ENCODE measurements at places on chromosomes 5 and 9. TPM values are rescaled to one million over a fixed set of nuclear protein-coding genes. Genes with fewer than 3 reads are reported as not detected.

Gene LCN1
- polyA plus RNA-seq = not detected

Gene TAS2R1
- polyA plus RNA-seq = not detected

Gene HSPA4
- 68.3 TPM for polyA plus RNA-seq

Gene FBXW5
- polyA plus RNA-seq = 45.6 TPM

Gene FCN1
- 3.8 TPM for polyA plus RNA-seq

Gene EGFLAM
- 37.6 TPM for polyA plus RNA-seq

DNA sequence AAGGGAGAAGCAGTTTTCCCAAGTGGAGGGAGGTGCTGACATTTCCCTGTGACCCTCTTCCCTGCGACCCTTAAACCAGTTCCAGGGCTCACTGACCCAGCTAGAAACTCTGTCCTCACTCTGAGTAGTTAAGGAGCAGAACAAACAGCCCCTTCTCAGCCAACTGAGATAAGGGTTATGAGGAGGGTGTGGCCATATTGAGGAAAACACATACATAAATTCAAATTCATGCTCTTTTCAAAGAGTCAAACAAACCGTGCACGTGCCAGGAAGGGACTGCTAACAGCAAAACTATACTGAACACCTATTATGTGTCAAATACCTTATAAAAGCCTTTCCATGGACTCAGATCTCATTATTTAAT, 4.9 kb upstream of the AKNA start:
- DNase-seq = no peak

DNA sequence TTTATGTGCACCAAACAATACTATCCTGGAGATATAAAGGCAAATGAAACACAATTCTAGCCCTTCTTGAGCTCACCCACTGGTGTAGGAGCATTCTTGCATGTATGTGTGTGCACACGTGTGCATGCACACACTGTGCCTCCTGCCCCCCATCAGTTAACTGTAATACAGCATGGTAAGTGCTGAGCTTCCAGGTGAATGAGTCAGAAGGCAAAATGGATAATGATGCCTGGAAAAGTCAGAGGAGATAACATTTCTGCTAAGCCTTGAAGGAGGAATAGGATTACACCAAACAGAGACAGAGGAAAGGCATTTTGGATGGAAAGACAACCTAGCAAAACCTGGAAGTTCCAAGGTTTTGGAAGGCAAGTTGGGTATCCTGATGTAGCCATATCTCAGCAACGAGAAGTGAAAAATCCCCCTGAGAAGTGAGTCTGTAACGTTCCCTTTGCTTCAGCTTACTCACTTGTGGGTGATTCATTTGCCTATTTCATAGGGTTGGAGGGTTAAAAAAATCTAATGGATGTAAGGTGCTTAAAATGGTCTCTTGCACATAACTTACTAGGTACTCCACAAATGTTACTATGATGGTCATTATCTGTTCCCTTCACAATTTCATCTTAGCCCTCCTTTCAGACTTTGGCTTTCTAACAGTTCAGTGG, 101.4 kb upstream of the STC2 start:
- DNase-seq = no peak

- no peak for DNase-seq
These were observed 136.3 kb upstream of the SPRY4 start for GRCh38 chr5:142461028-142461590.

DNA sequence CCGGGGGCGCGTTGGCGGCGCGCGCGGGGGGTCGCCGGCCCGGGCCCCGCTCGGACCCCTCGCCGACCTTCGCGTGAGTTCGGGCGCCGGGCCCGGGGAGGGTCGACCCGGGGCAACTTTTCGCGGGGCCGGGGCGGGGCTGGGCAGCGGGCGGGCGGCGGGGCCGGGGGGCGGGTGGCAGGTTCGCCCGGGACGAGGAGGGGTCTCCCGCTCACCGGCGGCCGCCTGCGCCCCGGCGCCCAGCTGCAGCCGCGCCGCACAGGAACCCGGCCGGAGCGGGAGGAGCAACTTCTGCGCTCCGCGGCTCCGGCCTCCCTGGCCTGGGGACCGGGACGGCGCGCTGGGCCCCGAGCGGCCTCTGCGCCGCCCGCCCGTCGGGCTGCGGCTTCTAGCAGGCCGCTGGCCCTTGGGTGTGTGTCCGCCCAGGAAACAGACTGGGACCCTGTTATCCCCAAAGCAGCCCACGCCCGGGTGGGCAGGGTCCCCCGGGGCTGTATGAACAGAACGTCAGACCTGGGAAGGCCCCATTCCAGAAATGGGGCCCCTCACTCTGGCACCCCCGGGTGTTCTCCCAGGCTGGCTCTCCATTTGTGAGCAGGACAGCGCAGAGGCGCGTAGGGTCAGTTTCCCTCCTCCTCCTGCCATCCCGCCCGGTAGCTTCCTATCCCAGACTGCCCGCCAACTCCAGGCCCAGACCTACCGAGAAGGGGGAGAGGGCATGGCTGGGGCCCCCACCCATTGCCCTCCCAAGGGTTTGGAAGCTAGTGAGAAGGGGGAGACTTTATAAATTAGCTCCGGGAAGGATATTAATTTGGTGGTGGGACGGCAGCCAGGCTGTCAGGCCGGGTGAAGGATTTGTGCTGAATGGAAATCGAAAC, 708 bp downstream of the RXRA start:
- no peak for DNase-seq

DNA sequence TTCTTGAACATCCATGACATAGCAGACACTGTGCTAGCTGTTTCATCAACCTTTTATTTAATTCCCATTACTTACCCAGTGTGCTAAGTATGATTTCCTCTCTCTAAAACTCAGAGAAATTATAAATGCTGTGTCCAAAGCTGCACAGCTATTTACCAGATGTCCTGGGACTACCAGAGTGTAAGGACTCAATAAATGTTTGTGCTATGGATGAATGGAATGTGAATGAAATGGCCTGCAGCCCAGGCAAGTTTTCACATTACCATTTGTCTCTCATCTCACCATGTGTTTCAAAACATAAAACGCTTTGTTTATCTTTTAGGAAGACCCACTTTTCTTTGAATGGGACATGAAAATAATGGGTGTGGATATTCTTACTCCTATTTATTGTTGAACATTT, 96.2 kb downstream of the ARHGEF28 start:
- DNase-seq = peak; percentile 11

DNA sequence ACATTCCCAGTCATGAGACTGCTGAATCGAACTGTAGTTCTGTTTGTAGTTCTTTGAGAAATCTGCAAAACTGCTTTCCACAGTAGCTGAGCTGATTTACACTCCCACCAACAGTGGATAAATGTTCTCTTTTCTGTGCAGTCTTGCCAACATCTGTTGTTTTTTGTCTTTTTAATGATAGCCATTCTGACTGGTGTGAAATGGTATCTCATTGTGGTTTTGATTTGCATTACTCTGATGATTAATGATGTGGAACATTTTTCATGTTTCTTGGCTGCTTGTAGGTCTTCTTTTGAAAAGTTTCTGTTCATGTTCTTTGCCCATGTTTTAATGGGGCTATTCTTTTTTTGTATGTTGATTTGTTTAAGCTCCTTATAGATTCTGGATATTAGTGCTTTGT, 187.3 kb upstream of the TLE4 start:
- no peak for DNase-seq

DNA sequence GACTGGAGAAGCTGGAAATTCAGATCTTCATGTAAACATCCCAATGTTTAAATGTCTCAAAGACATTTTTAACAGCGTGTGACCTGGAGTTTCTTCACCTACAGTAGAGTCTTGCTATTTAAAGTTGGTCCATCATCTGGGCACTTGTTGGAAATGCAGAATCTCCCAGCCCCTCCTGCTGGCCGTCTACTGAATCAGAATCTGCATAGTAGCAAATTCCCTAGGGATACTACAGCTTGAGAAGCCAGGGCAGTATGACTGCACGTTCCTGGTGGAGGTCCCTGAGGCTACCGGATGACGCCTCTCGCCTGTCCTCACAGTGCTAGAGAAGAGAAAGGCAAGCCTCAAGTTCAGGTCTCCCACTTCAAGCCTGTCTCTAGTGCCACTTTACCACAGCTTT, 15.7 kb downstream of the SAP30L start:
- no peak for DNase-seq

- DNase-seq = peak; percentile 75
These were observed 250.0 kb downstream of the NR3C1 start for GRCh38 chr5:143153332-143154119.

DNA sequence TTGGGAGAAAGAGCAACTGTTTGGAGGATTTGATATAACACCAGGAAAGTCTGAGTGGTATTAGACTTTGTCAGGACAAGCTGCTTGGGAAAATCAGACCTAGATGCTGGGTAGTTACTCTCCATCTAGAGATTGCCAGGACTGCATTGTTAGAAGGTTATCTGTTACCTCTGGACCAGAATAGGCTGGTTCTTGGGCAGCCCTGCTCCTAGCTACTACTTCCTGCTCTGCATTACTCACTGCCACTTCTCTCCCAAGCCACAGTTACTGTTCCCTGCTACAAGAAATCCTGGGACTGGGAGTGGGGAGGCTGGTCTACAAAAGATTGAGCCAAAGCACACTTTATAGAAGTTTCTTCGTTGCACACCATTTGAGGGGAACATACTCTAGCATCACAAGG, 95.5 kb upstream of the KCNN2 start:
- DNase-seq = no peak

DNA sequence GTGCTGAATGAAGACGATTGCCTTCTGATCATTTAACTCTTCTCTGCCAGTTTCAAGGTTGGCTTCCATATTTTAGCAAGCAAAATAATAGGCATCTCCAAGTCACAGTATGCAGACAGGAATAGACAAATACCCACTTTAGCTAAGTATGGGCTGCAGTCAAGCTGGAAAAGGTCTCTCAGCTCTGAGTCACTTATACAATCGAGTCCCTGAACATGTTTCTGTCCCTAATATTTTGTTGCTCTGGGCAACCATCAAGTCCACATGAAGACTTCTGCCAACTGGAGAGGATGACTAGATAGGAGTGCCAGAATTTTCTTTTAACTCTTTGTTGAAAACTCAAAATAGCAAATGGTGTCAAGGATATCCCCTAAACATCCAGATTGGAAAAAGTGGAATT, 575.3 kb downstream of the RAB3C start:
- no peak for DNase-seq

- no peak for DNase-seq
These were observed 25.8 kb downstream of the NR2F1 start for GRCh38 chr5:93608855-93609254.

DNA sequence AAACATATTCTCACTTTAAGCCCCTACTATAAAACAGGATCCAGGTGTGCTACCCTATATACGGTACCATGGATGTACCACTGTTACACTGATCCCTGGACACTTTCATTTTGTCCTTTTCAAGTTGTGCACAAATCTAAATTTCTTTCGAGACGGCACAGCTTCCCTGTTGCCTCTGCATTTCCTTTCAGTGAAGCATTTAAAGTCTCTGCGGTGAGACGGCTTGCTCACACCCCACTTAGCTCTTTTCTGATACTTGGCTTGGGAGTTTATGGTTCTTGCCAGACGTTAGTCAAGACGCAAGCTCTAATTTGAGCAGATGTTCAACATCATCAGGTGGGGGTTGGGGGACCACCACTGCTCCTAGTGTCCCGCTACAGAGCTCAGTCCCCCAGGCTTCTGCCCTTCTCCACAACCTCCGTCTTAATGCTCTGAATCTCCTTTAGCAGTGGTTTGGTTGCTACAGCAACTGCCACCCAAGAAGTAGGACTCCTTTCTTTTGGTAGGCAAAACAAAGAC, 15.8 kb downstream of the F2RL2 start:
- no peak for DNase-seq

- DNase-seq = no peak
These were observed 295.6 kb downstream of the KIF4B start for GRCh38 chr5:155309021-155309746.

GRCh38 chr5:5481206-5481605, 58.7 kb downstream of the ICE1 start:
- DNase-seq = no peak

- no peak for DNase-seq
These were observed 202.5 kb downstream of the MEF2C start for GRCh38 chr5:88680253-88681132.

DNA sequence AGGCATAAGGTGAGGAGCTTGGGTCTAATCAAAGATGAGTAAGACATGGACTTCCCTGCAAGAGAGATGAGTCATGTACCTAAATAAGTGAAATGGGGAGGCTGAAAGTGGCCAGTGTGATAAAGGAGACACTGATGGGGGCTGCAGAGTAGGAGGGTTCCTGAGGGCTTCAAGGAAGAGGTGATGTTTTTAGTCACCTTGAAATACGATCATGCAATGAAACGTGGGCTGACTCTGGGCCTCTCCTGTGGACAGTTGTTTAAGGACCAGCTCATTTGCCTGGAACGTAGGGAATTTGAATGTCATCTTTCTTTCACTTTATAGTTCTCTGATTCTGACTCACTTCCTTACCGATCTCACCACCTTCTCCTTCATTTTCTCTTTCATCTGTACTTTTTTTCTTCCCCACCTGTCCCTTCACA, 49.6 kb upstream of the CPLX2 start:
- DNase-seq = no peak

GRCh38 chr9:33164138-33164809, 2.9 kb downstream of the B4GALT1 start:
- DNase-seq = no peak

GRCh38 chr5:97425511-97425910, 242.5 kb upstream of the RIOK2 start:
- DNase-seq = no peak

GRCh38 chr5:28156981-28157380, 1118.6 kb upstream of the CDH9 start:
- no peak for DNase-seq

- no peak for DNase-seq
These were observed 22.4 kb downstream of the ABITRAM start for GRCh38 chr9:108956631-108957026.
